ENCODE measurements at places on chromosomes 1 and 21. TPM values are rescaled to one million over a fixed set of nuclear protein-coding genes. Genes with fewer than 3 reads are reported as not detected.
A peak's percentile ranks its signal among the peaks of the same experiment; 100 is the strongest.

GRCh38 chr1:28147264-28148094 lies 29.0 kb downstream of the PTAFR start:
- H3K36me3 ChIP-seq = no peaks in the 10 kb centered on the region
- no peaks in the 10 kb centered on the region for H3K27me3 ChIP-seq
- DNase-seq = no peak
- H3K27ac ChIP-seq = no peak overlapping the region

Gene INAVA
- 0.24 TPM for total RNA-seq

DNA sequence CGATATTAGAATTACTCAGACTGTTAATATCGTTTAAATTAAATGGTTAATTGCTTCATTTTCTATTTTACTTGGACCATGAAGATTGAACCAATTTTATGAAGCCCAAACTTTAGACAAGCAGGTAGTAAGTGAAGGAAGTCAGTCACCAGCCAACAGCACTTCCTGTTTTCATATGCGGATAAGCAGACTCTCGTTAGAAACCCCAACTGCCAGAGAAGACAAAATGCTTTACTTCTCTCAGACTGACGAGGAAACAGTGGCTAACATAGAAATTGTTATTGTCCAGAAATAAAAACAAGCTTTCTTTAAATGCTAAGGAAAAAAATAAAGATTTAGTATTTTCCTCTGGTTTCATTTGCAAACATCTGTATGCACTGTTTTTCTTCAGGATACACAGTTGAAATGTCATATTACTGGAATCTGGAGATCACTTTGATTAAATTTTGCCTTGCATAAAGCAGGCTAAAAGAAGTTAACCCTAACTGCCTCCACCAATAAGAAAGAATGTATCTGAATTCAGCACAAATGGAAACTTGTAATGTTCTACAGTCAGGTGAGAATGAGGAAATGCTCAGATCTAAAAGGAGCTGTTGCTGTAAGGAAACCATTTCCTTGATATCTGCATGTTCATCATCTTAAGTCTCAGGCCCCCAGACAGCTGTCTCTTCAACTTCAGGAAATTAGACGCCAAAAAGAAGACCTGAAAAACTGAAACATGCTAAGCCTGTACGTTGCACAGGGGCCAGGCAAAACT lies 129.8 kb upstream of the SAMSN1 start:
- peaks cover 43% of the 10 kb centered on the region for H3K4me1 ChIP-seq
- DNase-seq = no peak
- H3K36me3 ChIP-seq = no peaks in the 10 kb centered on the region
- H3K27ac ChIP-seq = peak overlapping the region; percentile 64

DNA sequence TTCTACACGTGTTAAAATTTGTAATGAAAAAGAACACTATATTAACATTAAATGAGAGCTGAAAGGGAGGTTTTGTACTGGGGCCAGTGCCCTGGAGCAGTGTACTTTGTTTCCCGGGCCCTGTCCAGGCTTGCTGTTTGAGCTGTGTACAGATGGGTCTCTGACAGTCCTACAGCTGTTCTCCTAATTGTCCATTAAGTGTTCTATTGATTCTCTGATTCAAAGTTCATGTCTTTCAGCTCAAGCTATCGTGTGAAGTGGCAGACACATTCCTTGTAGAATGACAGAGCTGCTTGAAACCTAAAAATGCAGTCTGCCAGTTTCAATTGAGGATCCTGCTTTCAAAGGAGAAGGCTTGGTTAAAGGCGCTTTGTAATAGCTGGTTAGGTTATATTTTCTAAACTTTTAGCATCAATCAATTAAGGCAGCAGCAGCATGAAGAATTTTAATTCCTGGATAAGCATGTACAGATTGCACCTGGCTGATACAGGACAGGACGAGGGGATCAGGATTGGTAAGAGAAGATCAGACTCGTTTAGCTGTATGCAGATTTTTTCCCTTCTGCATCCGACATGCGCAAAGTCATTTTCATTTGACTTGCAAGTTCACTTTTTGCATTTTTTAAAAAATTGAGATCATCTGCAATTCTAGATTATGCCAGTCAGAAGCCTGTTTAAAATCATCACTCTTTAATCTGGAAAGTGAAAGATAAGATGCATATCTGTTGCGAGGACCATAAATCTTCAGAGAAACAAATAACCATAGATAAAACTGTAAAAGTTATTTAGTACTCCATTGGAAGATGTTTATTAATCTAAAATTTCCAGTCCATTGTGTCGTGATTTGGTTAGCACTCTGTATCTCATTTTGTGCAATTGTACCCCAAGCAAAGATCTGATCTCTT lies 98.5 kb downstream of the ATG4C start:
- no peak for DNase-seq
- no peaks in the 10 kb centered on the region for H3K4me1 ChIP-seq
- H3K36me3 ChIP-seq = no peaks in the 10 kb centered on the region
- no peak overlapping the region for H3K27ac ChIP-seq
- H3K4me3 ChIP-seq = no peak overlapping the region
- H3K27me3 ChIP-seq = no peaks in the 10 kb centered on the region

Gene FCER1G
- 4.1 TPM for total RNA-seq

GRCh38 chr1:15788624-15789301 lies 18.7 kb downstream of the UQCRHL start:
- H3K4me3 ChIP-seq = no peak overlapping the region
- no peaks in the 10 kb centered on the region for H3K4me1 ChIP-seq
- no peak for DNase-seq
- H3K36me3 ChIP-seq = no peaks in the 10 kb centered on the region
- H3K27me3 ChIP-seq = no peaks in the 10 kb centered on the region
- H3K27ac ChIP-seq = no peak overlapping the region

GRCh38 chr1:113058941-113059706 lies 13.9 kb upstream of the LRIG2 start:
- H3K4me1 ChIP-seq = no peaks in the 10 kb centered on the region
- no peaks in the 10 kb centered on the region for H3K36me3 ChIP-seq
- no peaks in the 10 kb centered on the region for H3K27me3 ChIP-seq

- H3K36me3 ChIP-seq = no peaks in the 10 kb centered on the region
- H3K4me3 ChIP-seq = no peak overlapping the region
- H3K4me1 ChIP-seq = peaks cover 20% of the 10 kb centered on the region
- DNase-seq = no peak
- H3K27me3 ChIP-seq = no peaks in the 10 kb centered on the region
- H3K27ac ChIP-seq = no peak overlapping the region
Observed at GRCh38 chr21:44764319-44765230, 37.0 kb downstream of the UBE2G2 start.

Gene ITLN2
- not detected for total RNA-seq
